DMS153 (cell line): ENCODE measurements at places on chromosomes 6 and 20.

DNA sequence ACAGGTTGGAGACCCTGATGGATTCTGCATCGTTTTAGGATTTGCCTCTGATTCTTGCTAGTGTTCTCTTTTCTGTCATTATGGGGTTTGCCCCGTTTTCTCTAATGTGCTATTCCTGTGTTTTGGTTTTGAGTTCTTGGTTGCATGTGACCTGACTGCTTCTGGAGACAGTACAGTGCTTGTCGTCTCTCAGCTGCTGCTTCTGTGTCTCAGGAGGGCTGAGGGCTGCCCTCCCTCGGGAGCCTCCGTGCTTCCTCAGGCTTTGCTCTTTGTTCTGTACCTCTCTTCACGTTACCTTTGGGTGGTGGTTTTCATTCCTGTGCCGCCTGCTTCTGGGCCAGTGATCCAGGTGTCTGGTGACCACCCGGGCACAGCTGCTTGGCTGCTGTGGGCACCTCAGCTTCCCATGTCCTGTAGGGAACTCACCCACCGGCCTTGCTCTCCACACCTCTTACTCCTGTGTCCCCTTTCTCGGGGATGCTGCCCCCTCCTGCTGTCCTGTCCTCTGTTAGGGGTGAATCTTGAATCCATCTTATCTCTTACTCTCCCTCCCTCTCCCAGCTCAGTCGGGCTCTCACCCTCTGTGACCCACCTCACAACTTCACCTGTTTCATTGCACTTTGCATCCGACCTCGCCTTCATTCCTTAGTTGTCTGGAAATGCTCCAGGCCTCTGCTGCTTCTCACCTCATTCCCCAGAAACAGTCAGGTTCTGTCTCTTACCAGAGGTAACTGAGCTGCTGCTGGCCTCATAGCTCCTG, 33.2 kb downstream of the PANK2 start:
- DNase-seq: no peak

DNA sequence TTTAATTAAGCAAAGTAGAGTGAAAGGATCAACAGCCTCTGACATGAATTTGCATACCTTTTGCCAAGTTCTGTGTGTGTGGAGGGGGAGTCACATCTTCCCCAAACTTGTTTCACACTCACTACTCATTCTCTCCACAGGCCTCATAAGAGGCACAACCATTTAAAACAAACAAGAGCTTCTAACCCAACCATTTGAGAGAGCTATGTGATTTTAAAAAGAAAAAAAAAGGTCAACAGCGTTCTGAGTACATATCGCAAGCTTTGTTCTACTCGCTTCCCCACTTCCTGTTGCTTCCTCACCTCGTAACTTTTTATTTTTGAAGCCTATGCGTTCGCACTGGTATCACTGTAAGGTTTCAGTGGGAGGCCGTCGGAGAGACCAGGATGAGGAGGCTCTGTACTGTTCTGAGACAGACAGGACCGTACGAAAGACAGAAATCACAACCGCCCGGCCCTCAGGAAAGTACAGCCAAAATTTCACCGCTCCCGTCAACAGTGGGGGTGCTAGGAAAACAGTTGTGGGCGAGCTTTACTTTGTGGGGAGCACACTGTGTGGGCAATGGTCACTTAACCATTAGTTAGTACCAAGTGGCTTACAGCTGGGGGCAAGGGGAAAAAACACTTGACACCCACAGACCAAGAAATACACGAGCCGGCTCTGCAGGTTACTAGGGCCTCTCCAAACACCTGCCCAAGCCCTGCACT, 61.3 kb downstream of the TRERF1 start:
- DNase-seq: peak; percentile 29

DNA sequence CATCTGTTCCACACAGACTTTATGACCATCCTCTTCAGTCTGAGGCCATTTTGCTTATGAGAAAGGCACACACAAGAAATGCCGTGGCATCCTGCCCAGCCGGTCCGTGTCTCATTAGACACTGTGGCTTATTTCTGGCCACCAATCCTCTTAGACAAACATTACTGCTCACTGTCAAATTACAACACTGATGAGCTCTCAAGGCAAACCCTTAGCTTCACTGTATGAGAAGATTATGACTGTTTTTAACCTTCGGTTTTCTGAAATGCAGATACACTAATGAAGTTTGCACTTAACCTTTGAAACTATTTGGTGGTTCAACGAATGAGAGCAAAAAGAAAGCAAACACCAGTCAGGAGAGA, 50.5 kb upstream of the DST start:
- DNase-seq: peak; percentile 33

DNA sequence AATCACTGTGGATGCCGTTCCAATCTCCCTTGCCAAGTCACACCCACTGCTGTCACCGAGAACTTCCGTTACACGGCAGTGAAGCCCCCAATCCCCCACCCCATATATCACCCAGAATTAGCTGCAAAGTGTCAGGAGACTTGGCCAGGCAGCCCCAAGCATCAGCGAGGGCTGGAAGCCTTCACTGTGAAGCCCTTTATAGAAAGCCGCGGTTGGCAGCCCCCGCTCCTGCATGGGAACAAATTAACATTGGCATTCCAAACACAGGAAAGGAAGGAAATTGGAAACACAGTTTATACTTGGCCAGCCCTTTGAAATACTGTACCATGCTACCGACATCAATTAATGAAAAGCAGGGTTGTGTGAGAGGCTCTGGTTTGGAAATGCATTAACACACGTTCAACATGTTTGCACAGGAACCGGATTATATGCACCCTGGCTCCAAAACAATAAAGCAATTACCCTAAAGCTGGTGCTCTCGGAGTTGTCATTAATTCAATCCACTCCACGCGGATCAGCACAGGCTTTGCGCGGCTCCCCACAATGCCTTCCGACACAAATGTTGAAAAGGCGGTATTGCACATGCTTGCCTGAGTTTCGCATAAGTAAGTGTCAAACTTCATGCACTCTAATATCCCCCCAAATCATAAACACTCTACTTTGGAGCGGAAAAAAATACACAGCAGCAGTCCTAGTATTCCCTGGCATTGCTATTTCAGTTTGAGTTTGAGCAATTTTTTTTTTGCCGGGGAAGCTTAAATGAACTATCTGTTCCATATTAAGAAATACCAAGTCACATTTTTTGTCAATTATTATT, 7.1 kb downstream of the BMP7 start:
- DNase-seq: no peak

- no peak for DNase-seq
Measured at GRCh38 chr6:139058029-139058428, 29.5 kb downstream of the ABRACL start.

GRCh38 chr6:117169064-117169665, 96.2 kb upstream of the VGLL2 start:
- no peak for DNase-seq

- no peak for DNase-seq
Measured at GRCh38 chr6:137623293-137623692, 129.1 kb upstream of the OLIG3 start.

DNA sequence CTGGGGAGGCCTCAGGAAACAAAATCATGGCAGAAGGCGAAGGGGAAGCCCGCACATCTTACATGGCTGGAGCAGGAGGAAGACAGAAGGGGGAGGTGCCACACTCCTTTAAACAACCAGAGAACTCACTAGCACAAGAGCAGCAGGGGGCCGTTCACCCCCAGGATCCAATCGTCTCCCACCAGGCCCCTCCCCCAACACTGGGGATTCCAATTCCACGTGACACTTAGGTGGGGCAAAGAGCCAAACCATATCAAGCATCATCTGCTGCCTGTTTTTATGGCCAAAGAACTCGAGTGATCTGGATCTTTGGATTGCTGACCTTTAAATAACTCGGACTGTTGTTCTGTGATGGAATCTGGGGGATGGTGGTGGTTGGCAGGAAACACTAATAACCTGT, 28.0 kb downstream of the PNLDC1 start:
- DNase-seq: no peak

DNA sequence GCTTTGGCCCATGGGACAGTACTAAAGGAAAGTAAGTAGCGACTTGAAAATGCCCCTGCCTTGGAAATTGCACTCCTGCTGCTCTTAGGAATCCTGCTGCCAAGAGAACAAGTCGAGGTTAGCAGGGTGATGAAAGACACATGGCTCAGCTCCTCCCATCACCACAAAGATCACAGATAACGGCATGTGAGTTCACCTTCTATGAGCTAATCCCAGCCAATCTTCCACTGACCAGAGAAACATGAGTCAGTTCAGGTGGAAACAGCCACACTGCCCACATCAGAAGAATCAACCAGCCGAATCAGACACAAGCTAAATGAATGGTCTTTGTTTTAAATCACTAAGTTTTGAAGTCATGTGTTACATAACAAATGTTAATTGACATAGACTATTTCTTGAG, 106.3 kb downstream of the PRKN start:
- DNase-seq: no peak

GRCh38 chr6:32589596-32590449, at the start of gene HLA-DRB1:
HLA-DRB1 (minus strand) TSS chr6:32589848; CDS start chr6:32589742, 106 bp downstream.
- DNase-seq: no peak

GRCh38 chr6:25404693-25405169, 125.6 kb downstream of the CARMIL1 start:
- DNase-seq: no peak

- DNase-seq: no peak
Measured at GRCh38 chr6:163627274-163628062, 212.9 kb downstream of the QKI start.

DNA sequence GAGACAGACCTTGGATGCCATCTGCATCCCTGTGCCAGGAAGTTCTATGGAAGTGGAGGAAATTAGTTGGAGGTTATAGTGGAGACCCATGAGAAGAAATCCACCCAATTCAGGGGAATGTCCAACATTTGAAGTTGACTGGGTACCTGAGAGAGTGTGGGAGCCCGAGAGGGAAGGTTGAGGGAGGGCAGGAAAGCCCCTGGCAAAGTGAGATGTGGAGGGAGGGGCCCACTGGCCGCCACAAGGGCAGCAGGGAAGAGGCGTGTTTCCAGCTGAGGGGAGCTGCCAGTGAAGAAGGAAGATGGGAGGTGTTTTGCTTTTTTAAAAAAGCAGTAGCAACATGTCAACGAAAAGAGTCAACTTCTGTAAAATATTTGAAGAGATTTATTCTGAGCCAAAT, 16.3 kb upstream of the SERPINB9 start:
- DNase-seq: no peak

- DNase-seq: no peak
Measured at GRCh38 chr6:44761046-44761445, 373.5 kb downstream of the CDC5L start.

DNA sequence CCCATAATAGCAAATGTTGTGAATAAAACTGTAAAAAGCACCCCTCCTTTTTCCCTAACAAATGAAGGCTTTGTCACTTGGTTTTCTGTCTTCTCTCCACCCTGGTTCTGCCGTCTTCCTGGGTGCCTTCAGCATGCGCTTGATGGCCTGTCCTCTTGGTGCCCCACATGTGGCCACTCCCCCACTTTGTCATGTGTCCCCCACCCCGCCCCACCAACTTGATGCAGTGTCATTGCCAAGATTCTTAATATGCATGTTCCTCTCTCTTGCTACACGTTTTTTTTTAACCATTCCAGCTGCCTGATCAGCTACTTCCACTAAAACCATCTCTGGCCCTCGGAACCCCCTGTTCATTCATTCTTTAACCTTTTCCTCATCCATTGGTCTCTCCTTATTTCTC, 340.3 kb downstream of the QKI start:
- DNase-seq: no peak

DNA sequence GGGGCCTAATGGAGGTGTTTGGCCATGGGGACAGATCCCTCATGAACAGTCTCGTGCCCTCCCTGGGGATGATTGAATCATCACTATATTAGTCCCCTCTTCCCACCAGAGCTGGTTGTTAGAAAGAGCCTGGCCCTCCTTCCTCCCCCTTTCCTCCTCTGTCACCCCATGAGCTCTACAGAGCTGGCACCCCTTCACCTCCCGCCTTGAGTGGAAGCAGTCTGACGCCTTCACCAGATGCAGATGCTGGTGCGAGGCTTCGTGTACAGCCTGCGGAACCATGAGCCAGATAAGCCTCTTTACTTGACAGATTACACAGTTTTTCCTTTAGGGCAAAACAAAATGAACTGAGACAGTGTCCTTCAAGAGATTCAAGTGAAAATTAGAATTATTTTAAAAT, 74.4 kb upstream of the RIPOR2 start:
- no peak for DNase-seq

- no peak for DNase-seq
Measured at GRCh38 chr6:164337024-164337924, 922.8 kb downstream of the QKI start.

GRCh38 chr6:6788394-6789032, 200.0 kb downstream of the LY86 start:
- DNase-seq: peak; percentile 37

DNA sequence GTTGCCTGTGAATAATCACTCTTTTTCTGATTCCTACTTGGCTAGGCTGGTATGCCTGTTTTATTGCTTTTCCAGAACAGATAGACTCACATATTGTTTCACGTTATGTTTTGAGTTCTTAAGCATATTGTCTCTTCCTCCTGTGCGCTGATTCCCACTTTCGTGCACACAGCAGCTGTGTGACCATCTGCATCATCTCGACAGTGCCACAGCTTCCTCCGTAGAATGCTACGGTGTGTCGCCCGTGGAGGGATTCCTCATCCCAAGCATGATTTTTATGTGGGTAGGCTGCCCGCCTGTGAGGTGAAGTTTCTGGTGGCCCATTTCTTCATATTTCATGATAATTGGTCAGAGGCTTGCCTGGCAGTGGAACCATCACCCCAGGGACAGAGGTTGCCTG, 31.8 kb downstream of the PLCB4 start:
- no peak for DNase-seq

DNA sequence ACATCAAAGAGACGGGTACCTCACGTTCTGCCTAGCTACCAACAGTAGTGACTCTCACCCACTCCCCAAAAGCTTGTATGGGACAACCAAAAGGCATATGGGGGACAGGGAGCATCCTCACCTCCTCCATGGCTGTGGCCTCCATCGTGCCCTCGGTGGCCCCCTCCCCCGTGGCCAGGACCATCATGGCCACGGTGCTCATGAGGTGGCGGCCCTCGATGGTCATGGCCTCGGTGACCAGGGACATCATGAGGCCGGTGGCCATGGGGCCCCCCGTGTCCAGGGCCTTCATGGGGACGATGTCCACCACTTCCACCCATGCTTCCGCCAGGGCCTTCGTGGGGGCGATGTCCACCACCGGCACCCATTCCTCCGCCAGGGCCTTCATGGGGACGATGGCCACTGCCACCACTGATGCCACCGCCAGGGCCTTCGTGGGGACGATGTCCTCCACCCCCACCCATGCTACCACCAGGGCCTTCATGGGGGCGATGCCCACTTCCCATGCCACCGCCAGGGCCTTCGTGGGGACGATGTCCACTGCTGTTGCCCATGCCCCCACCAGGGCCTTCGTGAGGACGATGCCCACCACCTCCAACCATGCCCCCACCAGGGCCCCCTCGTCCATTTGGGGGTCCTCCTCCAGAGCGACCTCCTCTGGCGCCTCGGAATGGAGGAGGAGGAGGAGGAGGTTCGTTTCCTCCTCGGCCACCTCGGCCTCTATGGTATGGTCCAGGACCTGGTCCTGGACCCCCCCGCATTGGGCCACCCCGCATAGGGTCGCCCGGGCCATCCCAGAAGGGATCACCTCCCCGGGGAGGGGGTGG, 15.0 kb downstream of the PPP1R10 start:
- DNase-seq: no peak
